ENCODE measurements at places on chromosomes 5 and 9.

DNA sequence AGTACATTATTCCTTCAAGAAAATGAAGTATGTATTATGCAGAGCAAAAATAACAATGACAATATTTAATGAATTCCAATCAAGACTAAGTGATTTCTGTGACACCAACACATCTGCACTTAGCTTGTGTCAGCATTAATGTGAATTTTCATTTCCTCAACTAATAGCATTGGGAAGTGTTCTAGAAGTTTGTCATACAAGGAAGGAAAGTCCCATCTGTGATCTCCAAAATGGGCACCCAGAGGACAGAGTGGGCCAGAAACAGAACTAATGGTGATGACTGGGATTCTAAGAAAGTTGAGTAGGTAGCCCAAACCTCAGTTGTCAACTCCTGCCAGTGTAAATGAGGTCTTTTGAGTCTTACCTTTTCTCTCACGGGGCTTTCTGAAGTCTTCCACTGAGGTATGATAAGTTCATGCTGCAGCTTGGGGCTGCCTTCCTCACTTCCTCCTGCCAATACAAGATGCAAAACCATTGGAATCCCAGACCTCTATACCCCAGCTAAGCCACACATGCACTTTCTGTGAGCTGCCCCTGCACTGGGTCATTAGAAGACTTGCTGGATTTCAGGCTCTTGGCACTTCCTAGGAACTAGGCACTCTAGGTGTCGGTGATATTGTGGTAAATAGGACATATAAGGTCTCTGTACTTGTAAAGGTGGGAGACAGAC lies 4.9 kb downstream of the ADAM19 start:
- peaks cover 8% of the 10 kb centered on the region for H3K4me1 ChIP-seq
- no peak overlapping the region for H3K4me3 ChIP-seq
- peaks cover 3% of the 10 kb centered on the region for H3K36me3 ChIP-seq

GRCh38 chr5:172775326-172776234 lies 4.6 kb upstream of the DUSP1 start:
- H3K27me3 ChIP-seq, result peaks cover 11% of the 10 kb centered on the region
- H3K36me3 ChIP-seq, result no peaks in the 10 kb centered on the region
- no peak overlapping the region for H3K4me3 ChIP-seq
- H3K27ac ChIP-seq, result no peak overlapping the region

DNA sequence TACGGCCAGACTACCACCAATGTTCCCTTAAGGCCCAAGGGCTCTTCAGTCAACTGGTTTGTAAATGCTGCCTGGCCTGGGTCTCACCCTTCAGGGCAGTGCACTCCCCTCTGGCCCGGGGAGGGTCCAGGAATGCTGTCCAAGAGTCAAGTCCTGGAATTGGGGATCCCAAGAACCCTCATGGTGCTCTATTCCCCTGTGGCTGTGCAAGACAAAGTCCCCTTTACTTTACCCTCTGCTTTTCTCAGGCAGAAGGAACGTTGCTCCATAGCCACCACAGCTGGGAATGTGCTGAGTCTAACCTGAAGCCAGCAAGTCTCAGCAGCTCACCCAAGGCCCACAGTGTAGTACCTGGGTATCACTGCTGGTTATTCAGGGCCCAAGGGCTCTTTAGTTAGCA lies 51.3 kb upstream of the CRHBP start:
- no peak for DNase-seq
- no peak overlapping the region for H3K27ac ChIP-seq
- H3K4me3 ChIP-seq, result no peak overlapping the region
- H3K4me1 ChIP-seq, result no peaks in the 10 kb centered on the region
- peaks cover 6% of the 10 kb centered on the region for H3K36me3 ChIP-seq

DNA sequence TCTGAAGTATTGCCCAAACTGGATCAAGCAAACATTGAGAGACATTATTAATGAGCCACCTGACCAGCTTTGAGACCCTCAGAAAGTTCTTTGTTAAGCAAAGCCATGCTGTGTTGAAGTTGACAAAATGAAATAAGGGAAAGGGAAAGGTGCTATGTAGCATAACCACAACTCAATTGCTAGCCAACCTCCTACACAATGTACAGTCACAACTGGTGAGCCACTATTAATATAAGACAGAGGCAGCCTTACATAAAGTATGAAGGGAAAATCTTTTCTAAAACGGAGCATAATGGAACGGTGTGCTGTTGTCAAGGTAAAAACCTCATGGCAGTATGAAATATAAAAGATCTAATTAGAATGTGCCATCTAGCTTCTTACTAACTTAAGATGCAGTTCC lies 375.8 kb upstream of the ST8SIA4 start:
- no peak overlapping the region for H3K4me3 ChIP-seq
- H3K36me3 ChIP-seq, result no peaks in the 10 kb centered on the region
- no peaks in the 10 kb centered on the region for H3K4me1 ChIP-seq
- no peaks in the 10 kb centered on the region for H3K27me3 ChIP-seq
- DNase-seq, result no peak
- H3K27ac ChIP-seq, result no peak overlapping the region

- H3K36me3 ChIP-seq, result no peaks in the 10 kb centered on the region
- no peak overlapping the region for H3K4me3 ChIP-seq
- no peak overlapping the region for H3K27ac ChIP-seq
- H3K27me3 ChIP-seq, result no peaks in the 10 kb centered on the region
These were observed 371.0 kb downstream of the PRELID2 start for GRCh38 chr5:145464171-145464570.

- no peak overlapping the region for H3K27ac ChIP-seq
- no peak overlapping the region for H3K4me3 ChIP-seq
- H3K36me3 ChIP-seq, result no peaks in the 10 kb centered on the region
- H3K27me3 ChIP-seq, result no peaks in the 10 kb centered on the region
These were observed 493.7 kb downstream of the NR2F1-AS1 start for GRCh38 chr5:93087326-93087725.

DNA sequence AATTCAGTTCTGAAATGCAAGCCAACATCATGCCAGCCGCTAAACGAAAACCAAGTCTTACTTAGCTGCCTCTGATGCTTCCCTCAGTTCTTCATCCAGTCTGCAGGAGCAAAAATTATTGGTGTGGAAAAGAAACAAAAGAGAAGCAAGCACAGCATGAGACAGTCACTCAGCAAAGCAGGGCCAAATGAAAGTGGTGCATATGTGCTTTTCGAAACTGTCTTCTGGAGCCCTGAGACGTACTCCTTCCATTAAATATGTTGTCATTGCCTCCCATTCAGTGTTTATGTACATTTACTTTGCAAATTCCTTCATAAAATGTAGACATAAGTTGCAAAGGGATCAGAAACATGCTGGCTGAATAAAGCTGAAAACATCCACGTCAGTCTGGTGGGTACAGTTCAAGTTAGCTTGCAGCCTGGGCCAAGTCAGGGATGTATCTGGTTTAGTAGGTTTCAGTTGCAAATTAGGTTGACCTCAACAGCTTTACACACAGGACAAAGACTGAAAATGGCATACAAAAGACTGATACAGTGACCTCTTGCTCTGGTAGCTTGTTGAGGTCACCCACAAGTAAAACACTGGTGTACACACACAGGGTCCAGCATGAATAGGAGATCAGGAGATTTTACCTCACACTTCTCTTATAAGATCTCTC lies 139.7 kb upstream of the PCA3 start:
- DNase-seq, result no peak
- H3K27me3 ChIP-seq, result no peaks in the 10 kb centered on the region
- peaks cover 13% of the 10 kb centered on the region for H3K4me1 ChIP-seq
- no peak overlapping the region for H3K27ac ChIP-seq

- no peaks in the 10 kb centered on the region for H3K36me3 ChIP-seq
- H3K27me3 ChIP-seq, result no peaks in the 10 kb centered on the region
- peaks cover 10% of the 10 kb centered on the region for H3K4me1 ChIP-seq
- DNase-seq, result no peak
- no peak overlapping the region for H3K27ac ChIP-seq
These were observed 256.2 kb downstream of the ARRDC3 start for GRCh38 chr5:91126888-91127287.

DNA sequence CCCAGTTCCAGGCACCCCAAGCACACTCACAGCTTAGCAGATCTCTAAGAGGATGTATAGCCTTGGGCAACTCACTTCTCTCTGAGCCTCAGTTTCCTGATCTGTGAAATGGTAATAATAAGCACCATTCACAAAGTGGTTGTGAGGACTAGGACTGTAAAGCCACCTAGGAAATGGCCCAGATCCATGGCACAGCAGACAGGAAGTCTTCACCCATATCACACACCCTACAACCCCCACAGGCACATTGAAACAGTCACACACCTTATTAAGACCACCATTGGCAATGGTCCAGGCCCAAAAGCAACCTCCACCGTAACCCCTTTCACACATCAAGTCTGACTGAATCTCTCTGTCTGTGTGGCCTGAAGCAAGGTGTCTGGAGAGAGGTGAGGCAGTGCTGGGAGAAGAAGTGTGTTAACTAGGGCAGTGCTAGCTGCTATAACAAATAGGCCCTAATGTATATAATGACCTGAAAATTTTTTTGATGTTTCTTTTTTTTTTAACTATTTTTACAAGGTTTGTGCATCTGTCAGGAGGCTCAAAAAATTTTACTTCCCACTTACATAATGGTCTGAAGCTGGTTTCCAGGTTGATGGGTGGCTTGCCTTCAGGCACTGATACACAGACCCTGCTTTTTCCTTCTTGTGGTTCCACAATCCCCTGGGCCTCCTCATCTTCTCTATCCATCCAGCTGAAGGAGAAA lies 2.4 kb upstream of the RGS14 start:
- H3K27ac ChIP-seq, result no peak overlapping the region
- no peaks in the 10 kb centered on the region for H3K36me3 ChIP-seq
- peaks cover 8% of the 10 kb centered on the region for H3K4me1 ChIP-seq
- peaks cover 34% of the 10 kb centered on the region for H3K27me3 ChIP-seq
- no peak overlapping the region for H3K4me3 ChIP-seq

- H3K27me3 ChIP-seq, result peaks cover 14% of the 10 kb centered on the region
- DNase-seq, result no peak
- no peaks in the 10 kb centered on the region for H3K36me3 ChIP-seq
- H3K27ac ChIP-seq, result no peak overlapping the region
- H3K4me3 ChIP-seq, result no peak overlapping the region
These were observed 6.8 kb downstream of the HBEGF start for GRCh38 chr5:140339636-140340035.

- no peak overlapping the region for H3K4me3 ChIP-seq
- no peaks in the 10 kb centered on the region for H3K27me3 ChIP-seq
- no peak for DNase-seq
- peaks cover 46% of the 10 kb centered on the region for H3K4me1 ChIP-seq
These were observed 441.3 kb upstream of the PIK3R1 start for GRCh38 chr5:67774267-67774552.

- peaks cover 3% of the 10 kb centered on the region for H3K36me3 ChIP-seq
- peaks cover 13% of the 10 kb centered on the region for H3K4me1 ChIP-seq
- DNase-seq, result no peak
These were observed 90.1 kb downstream of the LMNB1 start for GRCh38 chr5:126866851-126867636.

DNA sequence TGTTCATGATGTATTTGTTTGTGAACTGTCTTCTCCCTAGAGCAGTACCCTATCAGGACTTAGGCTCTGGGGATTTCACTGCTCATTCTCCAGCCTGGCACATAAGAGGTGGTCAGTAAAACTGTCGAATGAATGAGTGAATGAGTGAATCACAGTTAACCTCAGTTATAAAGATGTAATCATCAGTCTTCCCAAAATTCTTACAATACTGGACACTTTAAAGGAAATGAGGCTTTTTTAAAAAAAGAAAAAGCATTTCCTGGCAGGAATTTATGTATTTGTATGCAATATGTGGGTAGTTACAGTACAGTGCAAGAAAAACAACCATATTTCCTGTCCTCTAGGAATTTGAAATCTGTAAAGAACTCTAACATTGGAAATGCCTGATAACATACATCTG lies 59.6 kb downstream of the RAI14 start:
- no peaks in the 10 kb centered on the region for H3K27me3 ChIP-seq
- no peak overlapping the region for H3K27ac ChIP-seq
- peaks cover 24% of the 10 kb centered on the region for H3K4me1 ChIP-seq
- peaks cover 23% of the 10 kb centered on the region for H3K36me3 ChIP-seq
- no peak overlapping the region for H3K4me3 ChIP-seq

DNA sequence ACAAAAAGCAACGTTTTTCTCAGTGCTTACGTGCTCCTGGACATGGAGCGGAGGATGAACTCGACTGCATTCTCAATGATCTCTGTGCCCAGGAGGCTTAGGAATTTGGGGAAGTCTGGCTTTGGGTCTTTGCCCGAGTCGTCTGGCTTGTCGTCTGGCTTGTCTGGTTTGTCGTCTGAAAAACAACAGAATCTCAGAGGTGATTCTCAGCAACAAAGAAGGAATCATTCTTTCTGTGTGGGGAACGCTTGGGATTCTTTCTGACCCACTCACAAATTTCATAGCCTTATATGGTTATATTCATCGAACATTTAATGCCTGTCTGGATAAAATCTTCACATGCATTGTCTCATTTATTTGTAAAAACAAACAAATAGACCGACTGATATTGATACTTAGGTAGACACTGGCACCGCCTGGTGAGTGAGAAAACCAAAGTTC lies 4.7 kb downstream of the C5orf46 start:
- H3K36me3 ChIP-seq, result no peaks in the 10 kb centered on the region
- peaks cover 2% of the 10 kb centered on the region for H3K4me1 ChIP-seq
- H3K27me3 ChIP-seq, result no peaks in the 10 kb centered on the region

- peaks cover 3% of the 10 kb centered on the region for H3K4me1 ChIP-seq
- H3K27me3 ChIP-seq, result peaks cover 65% of the 10 kb centered on the region
- no peak overlapping the region for H3K4me3 ChIP-seq
- H3K36me3 ChIP-seq, result no peaks in the 10 kb centered on the region
- no peak for DNase-seq
- H3K27ac ChIP-seq, result no peak overlapping the region
These were observed 4.6 kb downstream of the FLT4 start for GRCh38 chr5:180644825-180645273.

DNA sequence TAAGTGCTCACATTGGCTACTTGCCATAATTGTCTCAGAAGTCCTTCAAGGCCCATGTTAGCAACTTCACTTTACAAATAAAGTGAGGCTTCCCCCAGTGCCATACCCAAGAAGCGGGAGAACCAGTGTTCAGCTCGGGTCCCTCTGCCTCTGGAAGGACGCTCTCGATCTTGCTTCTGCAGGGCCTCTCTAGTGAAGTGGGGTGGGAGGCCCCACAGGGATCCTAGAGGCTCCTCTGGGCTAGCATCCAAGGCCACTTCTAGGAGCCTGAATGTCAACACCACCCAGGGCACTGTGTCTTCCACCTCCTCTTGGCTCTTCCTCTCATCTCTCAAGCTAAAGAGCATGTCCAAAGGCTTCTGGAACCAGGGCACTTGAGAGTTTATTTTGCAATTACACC lies 282.5 kb downstream of the GADD45G start:
- H3K27ac ChIP-seq, result no peak overlapping the region
- no peak for DNase-seq
- peaks cover 5% of the 10 kb centered on the region for H3K27me3 ChIP-seq
- no peaks in the 10 kb centered on the region for H3K4me1 ChIP-seq
- no peaks in the 10 kb centered on the region for H3K36me3 ChIP-seq

GRCh38 chr5:69367697-69368279 lies 1.5 kb downstream of the AK6 start:
- peaks cover 10% of the 10 kb centered on the region for H3K36me3 ChIP-seq
- no peaks in the 10 kb centered on the region for H3K27me3 ChIP-seq
- DNase-seq, result no peak

DNA sequence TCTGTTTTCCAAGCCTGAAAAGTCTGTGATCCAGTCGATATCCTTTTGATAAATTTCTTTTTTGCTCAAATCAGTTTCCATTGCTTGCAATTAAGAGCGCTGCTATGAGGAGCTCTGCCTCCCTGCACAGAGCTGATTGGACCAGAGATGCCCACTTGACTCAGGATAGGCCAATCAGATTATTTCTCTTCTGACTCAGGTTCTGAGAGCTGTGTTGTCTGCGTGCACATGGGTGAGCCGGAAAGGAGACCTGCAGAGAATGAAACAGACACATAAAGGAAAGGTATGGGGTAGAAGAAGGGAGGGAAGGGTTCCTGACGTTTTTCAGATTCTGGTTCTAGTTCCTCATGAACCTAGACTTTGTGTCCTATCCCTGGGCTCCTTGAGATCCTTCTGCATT lies 15.8 kb upstream of the FABP6 start:
- DNase-seq, result no peak
- H3K4me3 ChIP-seq, result no peak overlapping the region
- H3K27ac ChIP-seq, result no peak overlapping the region
- H3K27me3 ChIP-seq, result peaks cover 3% of the 10 kb centered on the region
- peaks cover 18% of the 10 kb centered on the region for H3K4me1 ChIP-seq

Data from progenitor cell of endocrine pancreas (in vitro differentiated cells).